ENCODE measurements at places on chromosomes 5 and 9.

DNA sequence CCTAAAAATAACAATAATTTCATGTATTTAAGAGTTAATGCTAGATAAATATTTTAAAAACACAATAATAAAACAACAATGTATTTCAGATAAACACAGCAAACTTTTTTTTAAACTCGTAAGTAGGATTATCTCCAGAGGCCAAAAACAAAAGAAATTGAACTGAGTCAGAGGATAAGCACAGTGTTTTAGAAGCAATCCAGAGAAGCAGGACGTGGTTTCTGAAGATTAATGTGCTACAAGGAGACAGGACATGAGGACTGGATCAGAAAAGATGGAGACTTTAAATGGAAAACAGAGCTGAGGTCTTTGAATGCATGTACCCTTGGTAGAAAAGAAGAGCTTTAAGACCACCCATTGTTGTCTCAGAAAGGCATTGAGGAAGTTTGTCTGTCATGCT lies 491.2 kb upstream of the TLE4 start:
- no peak for DNase-seq

DNA sequence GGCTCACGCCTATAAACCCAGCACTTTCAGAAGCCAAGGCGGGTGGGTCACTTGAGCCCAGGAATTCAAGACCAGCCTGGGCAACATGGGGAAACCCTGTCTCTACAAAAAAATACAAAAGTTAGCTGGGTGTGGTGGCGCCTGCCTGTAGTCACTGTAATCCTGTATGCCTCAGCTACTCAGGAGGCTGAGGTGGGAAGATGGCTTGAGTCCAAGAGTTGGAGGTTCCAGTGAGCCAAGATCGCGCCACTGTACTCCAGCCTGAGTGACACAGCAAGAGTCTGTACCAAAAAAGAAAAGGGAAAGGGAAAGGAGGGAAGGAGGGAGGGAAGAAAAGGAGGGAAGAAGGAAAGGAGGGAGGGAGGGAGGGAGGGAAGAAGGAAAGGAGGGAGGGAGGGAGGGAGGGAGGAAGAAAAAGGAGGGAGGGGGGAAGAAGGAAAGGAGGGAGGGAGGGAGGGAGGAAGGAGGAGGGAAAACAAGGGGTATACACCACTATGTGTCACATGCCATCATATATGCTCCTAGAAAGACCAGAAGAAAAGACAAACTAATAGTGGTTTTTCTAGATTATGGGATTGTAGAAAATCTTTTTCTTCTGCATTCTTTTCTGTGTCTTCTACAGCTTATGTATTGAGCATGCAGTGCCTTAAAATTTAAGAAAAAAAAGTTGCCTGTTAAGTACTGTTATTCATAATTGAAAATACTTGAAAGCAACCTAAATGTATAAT lies 240.1 kb downstream of the DENND1A start:
- no peak for DNase-seq

- no peak for DNase-seq
Observed at GRCh38 chr5:438481-438981, 4.4 kb upstream of the EXOC3 start.

GRCh38 chr5:6732634-6733410 lies 19.6 kb downstream of the TENT4A start:
- DNase-seq, result peak; percentile 48

- no peak for DNase-seq
Observed at GRCh38 chr5:151070449-151070848, 10.4 kb downstream of the TNIP1 start.

DNA sequence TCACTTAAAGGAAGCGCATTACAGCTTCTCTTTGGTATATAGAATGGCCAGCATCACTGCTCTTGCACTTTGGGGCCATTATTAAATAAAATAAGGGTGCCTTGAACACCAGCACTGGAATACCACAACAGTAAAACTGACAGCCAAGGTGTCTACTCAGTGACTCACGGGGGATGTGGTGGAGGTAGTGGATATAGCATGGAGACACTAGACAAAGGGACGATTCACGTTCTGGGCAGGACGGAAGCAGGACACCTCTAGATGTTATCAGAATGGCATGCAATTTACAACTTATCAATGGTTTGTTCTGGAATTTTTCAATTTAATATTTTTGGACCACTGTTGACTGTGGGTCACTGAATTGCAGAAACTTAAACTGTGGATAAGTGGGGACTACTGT lies 32.9 kb upstream of the PDE8B start:
- no peak for DNase-seq

- DNase-seq, result no peak
Observed at GRCh38 chr9:37976714-37977477, 73.0 kb upstream of the SLC25A51 start.

DNA sequence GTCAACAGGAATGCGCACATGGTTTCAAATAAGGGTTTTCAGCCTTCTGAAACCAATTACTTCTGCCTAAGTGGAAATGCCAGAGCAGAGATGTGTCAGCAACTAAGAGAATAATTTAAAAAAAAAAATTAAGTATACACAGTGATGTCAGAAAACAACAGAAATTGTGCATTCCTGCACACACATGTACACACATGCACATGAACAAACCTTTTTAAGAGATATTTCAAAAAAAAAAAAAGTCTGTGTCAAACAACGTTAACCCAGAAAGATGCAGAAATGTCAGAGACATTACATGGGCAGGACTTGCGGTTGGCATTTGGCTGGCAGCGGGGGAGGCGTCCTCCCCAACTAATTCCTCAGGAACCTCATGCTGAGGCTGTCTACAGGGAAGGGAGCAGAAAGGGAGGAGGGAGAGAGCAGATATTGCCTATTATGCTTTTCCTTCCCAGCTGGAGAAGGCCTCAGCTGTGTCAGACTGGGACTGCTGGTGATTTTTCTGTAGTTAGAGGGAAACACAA lies 536.9 kb upstream of the WWC1 start:
- no peak for DNase-seq

GRCh38 chr9:128247226-128247803 lies 28.5 kb downstream of the GOLGA2 start:
- no peak for DNase-seq

GRCh38 chr5:17203329-17204132 lies 13.9 kb upstream of the BASP1 start:
- no peak for DNase-seq

- DNase-seq, result no peak
Observed at GRCh38 chr5:25862276-25862675, 1176.1 kb downstream of the CDH9 start.

GRCh38 chr9:69590266-69590665 lies 81.9 kb downstream of the APBA1 start:
- no peak for DNase-seq

DNA sequence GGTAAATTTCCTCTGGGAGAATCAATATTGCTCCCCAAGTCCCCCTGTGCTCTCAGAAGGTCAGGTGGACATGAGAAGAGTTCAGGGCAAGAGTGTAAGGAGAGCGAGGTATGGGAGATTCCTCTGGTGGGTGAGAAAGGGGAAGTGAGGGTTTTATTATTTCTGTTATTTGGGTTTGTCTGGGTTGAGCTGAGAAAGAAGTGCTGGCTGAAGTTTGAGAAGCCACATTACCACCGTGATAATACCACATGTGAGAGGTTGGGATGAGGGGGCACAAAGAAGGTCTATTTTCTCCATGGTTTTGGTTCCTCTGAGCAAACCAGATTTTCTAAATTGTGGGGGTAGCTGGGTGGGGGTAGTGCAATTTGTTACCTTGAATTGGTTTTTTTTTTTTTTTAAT lies 350.4 kb downstream of the OSTF1 start:
- no peak for DNase-seq

GRCh38 chr9:130042885-130043653 lies at the start of gene FNBP1:
Gene FNBP1 (minus strand): TSS chr9:130043189. CDS start chr9:130042975, 214 bp downstream.
- DNase-seq, result peak; percentile 77

DNA sequence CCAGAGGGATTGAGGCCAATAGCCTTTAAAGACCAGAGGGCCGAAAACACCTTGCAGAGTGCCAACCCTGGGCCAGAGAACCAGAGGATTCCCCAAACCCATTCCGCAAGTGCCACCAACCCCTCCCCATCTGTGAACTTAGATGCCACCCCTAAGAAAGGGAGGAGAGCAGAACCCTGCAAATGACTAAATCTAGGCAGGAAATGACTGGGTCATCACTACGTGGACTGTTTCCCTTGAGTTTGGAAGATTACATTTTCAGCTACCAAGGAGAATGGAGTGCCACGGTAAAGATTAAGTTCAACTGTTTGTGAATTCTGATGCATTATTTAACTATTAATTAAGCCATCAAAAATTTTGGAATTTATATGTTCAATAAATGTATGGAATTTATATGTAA lies 142.8 kb downstream of the ENC1 start:
- DNase-seq, result no peak

DNA sequence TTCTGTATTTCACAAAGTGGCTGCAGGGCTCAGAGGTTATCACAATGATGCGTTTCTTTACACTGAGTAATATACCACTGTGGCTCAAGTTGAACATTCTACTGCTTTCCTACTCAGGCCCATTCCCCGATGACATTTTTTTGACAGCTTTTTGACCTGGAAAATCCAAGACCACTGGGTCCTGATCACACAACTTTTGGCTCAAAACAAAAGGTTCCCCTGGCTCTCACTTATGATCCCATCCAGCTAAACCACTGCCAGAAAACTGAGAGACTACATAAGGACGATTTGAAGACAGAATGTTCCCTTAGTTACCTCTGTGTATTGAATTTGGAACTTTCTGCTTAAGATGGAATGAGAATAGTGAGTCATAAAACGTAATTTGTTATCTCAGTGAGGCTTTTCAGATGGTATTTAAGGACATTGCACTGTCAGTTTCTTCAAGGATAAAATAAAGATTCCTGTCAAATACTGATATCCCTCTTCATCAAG lies 78.0 kb upstream of the FBXL7 start:
- DNase-seq, result no peak

- DNase-seq, result no peak
Observed at GRCh38 chr9:120569556-120569955, 10.4 kb downstream of the CDK5RAP2 start.

DNA sequence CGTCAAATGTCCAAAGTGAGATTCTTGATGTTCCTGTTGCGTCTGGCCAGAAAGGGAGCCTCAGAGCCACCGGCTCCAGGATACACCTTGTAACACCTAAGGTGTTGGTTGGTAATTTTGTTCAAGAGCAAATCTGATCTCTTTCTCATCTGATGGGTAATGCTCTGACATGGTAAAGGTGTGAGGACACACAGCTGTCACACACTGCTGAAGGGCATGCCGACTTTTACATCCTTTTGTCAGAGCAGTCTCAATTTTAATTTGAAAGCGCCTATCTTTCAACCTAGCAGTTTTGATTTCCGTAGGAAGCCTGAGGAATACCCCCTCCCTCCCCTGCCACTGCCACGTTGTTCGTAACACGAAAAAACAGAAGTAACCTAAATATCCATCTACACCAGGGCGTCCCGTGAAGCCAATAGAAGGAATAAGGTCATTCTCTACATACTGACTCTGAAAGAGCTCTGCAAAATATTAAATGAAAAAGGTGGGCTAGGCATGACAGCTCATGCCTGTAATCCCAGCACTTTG lies 57.4 kb downstream of the TSTD2 start:
- DNase-seq, result no peak

GRCh38 chr9:134870301-134870694 lies 10.3 kb upstream of the FCN2 start:
- DNase-seq, result no peak

GRCh38 chr9:83701769-83702168 lies 6.0 kb downstream of the UBQLN1 start:
- DNase-seq, result no peak

GRCh38 chr5:165076686-165077085 lies 1571.3 kb downstream of the MAT2B start:
- no peak for DNase-seq

- DNase-seq, result no peak
Observed at GRCh38 chr5:122844910-122845228, 544 bp upstream of the SNX24 start.

DNA sequence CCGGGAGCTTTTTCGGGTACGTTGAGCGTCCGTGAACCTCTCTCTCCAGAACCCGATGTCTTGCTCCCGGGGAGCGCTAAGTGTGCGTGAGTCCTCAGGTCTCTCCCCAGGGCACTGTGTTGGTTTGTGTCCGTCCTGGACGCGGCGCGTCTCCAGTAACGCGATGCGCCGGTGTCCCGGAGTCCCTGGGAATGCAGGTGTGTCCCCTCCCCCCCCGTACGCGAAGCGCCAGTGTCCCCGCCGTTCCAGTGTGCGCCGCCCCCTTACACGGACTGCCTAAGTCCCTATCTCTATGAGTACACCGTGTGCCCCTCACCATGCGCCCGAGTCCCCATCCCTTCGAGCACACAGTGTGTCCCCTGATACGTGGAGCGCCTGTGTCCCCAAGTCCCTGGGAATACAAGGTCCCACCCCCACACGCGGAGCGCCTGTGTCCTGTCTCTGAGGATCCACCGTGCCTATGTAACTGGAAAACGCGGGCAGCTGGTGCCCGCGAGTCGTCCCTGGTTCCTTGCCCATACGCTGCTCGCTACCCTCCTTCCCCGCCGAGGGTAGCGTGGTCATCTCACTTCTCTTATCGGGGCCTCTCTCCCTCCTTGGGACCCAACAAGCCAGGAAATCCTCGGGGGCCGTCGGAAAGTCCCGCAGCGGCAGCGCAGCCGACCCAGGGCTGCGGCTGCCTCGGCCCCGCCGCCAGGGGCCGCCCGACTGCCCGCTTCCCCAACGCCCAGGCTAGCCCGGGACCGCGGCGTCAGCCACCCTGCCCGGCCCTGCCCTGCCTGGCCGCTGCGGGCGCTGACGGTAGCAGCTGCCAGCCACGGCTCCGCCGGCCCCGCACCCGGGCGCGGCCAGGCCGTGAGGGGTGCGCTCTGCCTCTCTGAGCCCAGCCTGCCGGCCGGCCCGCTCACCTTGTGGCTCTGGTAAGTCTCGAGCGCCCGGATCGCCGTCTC lies 709 bp downstream of the ELL2 start:
- peak; percentile 86 for DNase-seq

DNA sequence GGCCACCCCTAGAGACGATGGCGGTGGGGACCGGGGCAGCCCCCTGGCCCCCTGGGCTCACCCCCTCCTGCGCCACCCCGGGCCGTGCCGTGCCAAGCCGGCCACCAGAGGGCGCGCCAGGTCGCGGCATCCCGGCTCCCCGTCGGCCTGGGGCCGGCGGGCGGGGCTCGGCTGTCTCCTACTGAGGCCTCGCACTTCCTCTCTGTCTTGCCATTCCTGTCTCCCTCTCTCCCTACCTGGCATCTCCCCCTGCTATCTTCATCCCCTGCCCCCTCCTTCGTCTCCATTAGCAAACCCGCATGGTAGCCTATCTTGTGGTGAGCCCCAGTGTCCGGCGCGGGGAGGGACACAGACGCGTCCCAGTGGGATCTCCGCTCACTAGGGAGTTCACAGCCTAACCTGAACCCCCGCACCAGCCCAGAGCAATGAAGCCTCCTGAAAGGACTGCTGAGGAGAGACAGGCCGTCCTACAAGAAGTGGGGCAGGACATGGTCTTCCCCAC lies 29.8 kb upstream of the FABP6 start:
- DNase-seq, result peak; percentile 75

DNA sequence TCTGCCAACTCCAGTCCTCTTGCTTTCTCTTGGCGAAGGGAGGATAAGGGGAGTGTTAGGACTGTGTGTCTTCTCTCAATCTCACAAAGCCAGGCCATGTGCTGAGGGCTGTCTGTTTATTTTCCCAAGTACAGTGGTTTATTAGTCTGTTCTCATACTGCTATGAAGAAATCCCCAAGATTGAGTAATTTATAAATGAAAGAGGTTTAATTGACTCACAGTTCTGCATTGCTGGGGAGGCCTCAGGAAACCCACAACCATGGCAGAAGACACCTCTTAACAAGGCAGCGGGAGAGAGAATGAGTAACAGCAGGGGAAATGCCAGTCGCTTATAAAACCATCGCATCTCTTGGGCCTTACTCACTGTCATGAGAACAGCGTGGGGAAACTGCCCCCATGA lies 36.2 kb upstream of the CKS2 start:
- DNase-seq, result no peak

All from inflammatory macrophage treated with lipopolysaccharide for 1 hour (primary cell).